ENCODE measurements at places on chromosomes 3 and 15.

DNA sequence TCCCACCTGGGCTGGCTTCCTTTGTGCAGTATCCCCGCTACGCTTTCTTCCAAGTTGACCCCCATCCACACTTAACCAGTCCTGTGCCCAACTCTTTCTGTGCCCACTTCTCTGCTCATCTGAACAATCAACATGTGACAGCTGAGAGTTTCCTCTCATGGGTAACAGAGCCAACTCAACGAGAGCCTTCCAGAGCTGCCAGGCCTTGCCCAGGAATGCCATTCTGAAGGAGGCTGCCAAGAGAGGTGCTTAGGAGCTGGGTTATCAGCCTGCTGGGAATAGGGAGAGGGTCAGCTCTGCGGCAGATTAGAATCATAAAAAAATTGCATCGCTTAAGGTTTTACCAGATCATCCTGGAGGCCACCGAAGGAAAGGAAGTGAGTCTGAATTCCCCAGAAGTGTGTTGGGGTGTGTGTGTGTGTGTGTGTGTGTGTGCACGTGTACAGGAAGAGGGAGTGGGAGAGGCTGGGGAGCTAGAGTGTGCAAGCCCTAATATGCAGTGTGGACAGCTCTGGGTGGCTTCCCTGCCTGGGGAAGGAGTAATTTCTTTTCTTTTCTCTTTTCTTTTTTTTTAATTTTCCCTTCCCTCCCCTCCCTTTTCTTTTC lies 66.7 kb downstream of the ITGA11 start:
- no peak for DNase-seq

DNA sequence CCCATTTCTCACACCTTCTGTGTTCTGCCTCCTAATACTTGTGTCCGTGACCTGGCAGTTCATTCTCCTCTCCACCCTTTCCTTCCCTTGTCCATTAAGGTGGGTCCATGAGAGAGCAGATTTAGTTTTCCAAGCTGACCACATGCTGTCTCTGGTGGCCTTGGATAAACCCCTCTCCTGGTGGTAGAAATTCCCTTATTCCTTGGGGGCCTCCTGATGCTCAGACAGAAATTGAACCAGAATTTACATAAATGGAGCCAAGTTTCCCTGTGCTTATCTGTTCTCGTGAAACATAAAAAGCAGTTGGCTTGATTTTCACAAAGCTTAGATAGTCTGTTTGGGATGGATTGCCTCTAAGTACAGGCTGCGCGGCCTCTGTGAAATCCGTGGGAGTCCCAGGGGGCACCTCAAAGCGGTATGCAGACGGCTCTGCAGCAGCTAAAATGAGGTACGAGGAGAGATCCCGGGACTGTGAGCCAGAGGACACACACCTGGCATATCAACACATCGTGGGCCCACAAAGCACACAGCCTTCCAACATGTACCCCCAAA lies 101.0 kb upstream of the NMNAT3 start:
- no peak for DNase-seq

DNA sequence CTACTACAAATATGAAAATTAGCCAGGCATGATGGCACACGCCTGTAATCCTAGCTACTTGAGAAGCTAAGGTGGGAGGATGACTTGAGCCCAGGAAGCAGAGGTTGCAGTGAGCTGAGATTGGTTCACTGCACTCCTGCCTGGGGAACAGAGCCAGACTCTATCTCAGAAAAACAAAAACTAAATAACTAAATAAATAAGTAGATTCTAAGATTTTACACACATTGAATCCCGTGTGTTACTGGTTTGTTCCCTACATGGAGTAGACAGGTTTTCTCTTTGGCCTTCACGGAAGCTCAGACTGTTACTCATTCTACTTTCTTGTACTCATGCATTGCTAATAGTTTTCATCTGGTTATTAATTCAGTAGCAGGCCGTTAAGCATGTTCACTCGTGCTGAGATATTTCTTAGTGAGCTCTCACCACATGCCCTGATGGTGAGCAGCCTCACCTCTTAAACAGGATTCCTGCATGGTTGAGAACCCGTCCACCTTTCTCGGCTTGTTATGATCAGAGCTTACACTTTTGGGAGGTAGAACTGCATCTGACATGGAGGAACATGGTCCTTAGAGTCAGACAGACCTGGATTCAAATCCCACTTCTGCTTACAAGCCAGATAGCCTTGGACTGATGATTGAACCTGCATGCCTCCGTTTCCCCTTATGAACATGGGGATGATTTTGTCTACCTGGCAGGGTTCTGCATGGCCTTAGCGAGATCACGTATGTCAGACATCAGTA lies 49.1 kb downstream of the CMTM7 start:
- DNase-seq: no peak

- DNase-seq: no peak
Measured at GRCh38 chr3:186361246-186361761, 730 bp downstream of the DGKG start.

- no peak for DNase-seq
Measured at GRCh38 chr15:63968700-63969099, 77.6 kb downstream of the DAPK2 start.
